Articular chondrocyte of knee joint (primary cell): ENCODE measurements at places on chromosomes 7 and 10. TPM values are rescaled to one million over a fixed set of nuclear protein-coding genes. Genes with fewer than 3 reads are reported as not detected.

Gene ZNF485
- 2.1 and 3.4 TPM in 2 replicates for total RNA-seq

Gene NPS
- total RNA-seq: not detected in 2 replicates

Gene RELN
- under 0.01 TPM in 2 replicates for total RNA-seq

Gene TUBB8
- not detected in 2 replicates for total RNA-seq

Gene DNMBP
- 17.2 and 21.1 TPM in 2 replicates for total RNA-seq

Gene PHKG1
- 3.7 and 4.6 TPM in 2 replicates for total RNA-seq

Gene PNLIPRP2
- not detected in 2 replicates for total RNA-seq

Gene LIPM
- total RNA-seq: not detected in 2 replicates

Gene SLC26A3
- not detected in 2 replicates for total RNA-seq

Gene LRRTM3
- not detected in 2 replicates for total RNA-seq

Gene TAS2R4
- total RNA-seq: 2.4 and 3.8 TPM in 2 replicates

Gene ASIC3
- total RNA-seq: 0.13 and 0.32 TPM in 2 replicates

Gene LRGUK
- 0.26 and 0.76 TPM in 2 replicates for total RNA-seq

Gene LEP
- total RNA-seq: 0.11 TPM in 1 of 2 replicates, not detected in the other

Gene INMT
- 0.13 and 0.65 TPM in 2 replicates for total RNA-seq

Gene PTPRZ1
- total RNA-seq: not detected in 2 replicates

Gene LRRC4
- total RNA-seq: 0.32 and 0.39 TPM in 2 replicates

Gene ZNF277
- 53.3 and 55.1 TPM in 2 replicates for total RNA-seq

Gene SEMA3D
- 6.1 and 10.3 TPM in 2 replicates for total RNA-seq

Gene ACSL5
- total RNA-seq: 10.2 and 11.8 TPM in 2 replicates

Gene AKR1C4
- total RNA-seq: not detected in 2 replicates

Gene MAGI2
- 21.2 and 22.2 TPM in 2 replicates for total RNA-seq

Gene LBX1
- not detected in 2 replicates for total RNA-seq

Gene XRCC2
- 1.4 and 2.5 TPM in 2 replicates for total RNA-seq

Gene ZNF800
- 26.0 and 30.1 TPM in 2 replicates for total RNA-seq

Gene MRLN
- total RNA-seq: not detected in 2 replicates

Gene PPP1R3C
- total RNA-seq: 175 and 372 TPM in 2 replicates

Gene ABCB4
- 0.65 and 3.5 TPM in 2 replicates for total RNA-seq

Gene SRPK2
- total RNA-seq: 69.6 and 79.3 TPM in 2 replicates

Gene GRM3
- total RNA-seq: not detected in 2 replicates

Gene DLG5
- 40.9 and 48.3 TPM in 2 replicates for total RNA-seq

Gene CYP26C1
- 0.11 and 0.26 TPM in 2 replicates for total RNA-seq

Gene RTKN2
- 2.1 and 2.6 TPM in 2 replicates for total RNA-seq

Gene PRKCQ
- total RNA-seq: 0.11 and 0.13 TPM in 2 replicates

Gene SFTPD
- total RNA-seq: 0.32 and 0.39 TPM in 2 replicates

Gene WEE2
- not detected in 2 replicates for total RNA-seq

Gene TMEM229A
- not detected in 2 replicates for total RNA-seq

Gene PDZD7
- 0.86 and 0.91 TPM in 2 replicates for total RNA-seq

Gene CYP2C19
- 0.11 TPM in 1 of 2 replicates, not detected in the other for total RNA-seq

Gene ATOH7
- total RNA-seq: 0.11 TPM in 1 of 2 replicates, not detected in the other

Gene LRRC61
- total RNA-seq: 3.5 and 6.7 TPM in 2 replicates

Gene DEPP1
- total RNA-seq: 87.3 and 140 TPM in 2 replicates

Gene PITRM1
- total RNA-seq: 115 and 125 TPM in 2 replicates

Gene CDHR3
- 5.7 and 7.8 TPM in 2 replicates for total RNA-seq

Gene OR2A12
- total RNA-seq: under 0.01 TPM in 1 of 2 replicates, not detected in the other

Gene PPP1R9A
- total RNA-seq: under 0.01 and 0.11 TPM in 2 replicates

Gene ENO4
- total RNA-seq: 1.1 and 1.2 TPM in 2 replicates

Gene TMEM130
- 0.26 and 0.54 TPM in 2 replicates for total RNA-seq

Gene MOGAT3
- total RNA-seq: not detected in 2 replicates
